ENCODE measurements at places on chromosomes 5 and 9.

DNA sequence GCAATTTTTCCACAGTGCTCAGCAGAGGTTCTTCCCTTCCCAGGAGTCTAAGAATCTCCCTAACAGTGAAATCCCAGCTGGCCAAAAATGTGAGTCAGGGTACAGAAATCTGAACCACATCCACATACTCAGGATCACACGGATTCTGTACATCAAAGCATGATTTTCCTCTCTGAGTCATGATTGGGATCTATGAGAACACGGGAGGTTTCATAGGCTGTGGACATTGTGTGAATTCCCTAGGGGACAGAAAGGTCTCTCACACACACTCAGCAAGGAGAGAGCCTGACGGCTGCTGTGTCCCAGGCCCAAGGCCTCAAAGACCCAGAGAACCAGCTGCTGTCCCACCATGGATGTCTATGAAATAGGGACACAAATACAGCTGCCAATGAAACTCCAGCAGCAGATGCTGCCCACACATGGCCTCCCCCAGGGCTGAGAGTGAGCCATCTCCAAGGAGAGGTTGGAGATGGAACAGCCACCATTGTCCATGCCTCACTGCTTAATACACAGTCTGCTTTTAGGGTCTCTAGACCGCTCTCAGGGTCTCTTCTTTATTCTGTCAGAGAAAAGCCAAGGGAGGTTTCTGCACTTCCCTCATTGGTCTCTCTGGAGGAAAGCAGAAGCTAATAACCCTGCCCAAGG, 102.7 kb downstream of the ADAMTS12 start:
- no peak for DNase-seq

DNA sequence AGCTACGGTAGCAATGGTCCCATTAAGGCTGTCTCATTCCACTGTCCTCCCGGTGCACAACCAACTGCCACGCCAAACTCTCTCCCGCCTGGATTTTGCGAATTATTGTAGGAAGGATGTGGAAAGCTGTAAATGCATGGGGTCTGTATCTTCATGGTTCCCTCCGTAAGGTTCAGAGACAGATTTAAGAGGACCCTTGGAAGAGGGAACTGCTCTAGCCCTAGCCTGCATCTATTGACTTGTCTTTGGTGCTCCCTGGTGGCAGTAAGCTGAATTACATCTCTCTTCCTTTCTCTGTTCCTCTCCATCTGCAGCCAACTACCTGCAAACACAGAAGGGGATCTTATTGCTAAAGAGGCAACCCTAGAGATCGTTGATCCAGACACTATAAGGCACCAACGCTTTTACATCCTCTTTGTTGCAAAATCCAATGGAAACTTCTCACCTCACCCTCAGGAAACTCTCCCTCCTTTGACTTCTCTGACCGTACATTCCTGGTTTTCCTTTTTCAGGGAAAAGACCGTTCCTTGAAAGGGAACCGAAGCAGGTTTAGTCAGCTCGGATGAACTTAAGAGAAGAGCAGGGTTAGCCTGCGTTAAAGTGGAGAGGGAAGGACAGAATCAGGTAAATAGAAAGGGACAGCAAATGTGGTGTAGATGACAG, 11.9 kb downstream of the CAPSL start:
- peak; percentile 46 for DNase-seq

DNA sequence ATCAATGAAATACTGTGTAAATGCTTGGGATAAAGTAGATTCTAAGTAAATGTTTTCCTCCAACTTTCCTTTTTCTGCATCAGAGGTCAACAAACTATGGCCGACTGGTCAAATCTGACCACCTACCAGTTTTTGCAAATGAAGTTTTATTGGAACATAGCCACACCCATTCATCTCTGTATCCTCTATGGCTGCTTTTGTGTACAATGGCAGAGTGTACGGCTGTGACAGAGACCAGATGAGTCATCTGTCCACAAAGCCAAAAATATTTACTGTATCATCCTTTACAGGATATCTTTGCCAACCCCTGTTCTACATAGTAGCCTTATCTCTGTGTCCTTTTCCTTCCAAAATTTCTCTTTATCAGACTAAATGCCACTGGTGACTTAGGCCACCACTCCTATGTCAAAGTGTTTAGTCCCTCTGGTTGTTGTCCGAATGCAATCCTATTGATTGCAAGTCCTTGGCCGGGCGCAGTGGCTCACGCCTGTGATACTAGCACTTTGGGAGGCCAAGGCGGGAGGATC, 218.4 kb upstream of the KLF4 start:
- no peak for DNase-seq

DNA sequence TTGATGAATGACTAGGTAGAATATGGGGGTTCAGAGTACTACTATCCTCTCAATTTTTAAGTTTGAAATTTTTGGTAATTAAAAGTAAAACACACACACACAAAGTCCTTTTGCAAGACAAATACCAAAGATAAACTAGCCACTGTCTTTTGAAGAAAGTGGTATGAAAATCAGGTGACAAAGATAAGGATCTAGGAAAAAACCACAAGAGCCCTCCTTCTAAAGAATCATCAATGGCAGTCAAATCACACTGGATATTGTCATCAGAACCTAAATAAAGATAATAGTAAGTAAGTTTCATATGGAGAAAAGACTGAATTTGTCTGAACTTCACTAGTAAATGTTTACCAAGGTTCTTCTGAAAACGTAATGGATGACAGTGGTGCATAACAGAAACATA, 30.5 kb upstream of the HK3 start:
- DNase-seq: no peak

DNA sequence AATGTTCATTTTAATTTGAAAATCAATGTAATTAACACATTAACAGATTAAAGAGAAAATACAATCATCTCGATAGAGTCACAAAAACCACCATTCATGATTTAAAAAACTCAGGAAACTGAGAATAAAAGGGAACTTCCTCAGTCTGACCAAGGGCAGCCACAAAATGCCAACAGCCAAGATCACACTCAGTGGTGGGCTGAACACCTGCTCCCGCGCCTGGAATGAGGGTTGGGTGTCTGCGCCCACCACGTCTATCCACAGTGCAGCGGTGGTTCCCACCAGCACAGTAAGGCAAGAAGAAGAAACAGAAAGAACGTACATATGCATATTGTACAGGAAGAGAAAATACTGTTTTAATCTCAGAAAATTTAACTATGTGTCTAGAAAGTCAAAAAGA, 11.7 kb upstream of the NSMF start:
- no peak for DNase-seq

DNA sequence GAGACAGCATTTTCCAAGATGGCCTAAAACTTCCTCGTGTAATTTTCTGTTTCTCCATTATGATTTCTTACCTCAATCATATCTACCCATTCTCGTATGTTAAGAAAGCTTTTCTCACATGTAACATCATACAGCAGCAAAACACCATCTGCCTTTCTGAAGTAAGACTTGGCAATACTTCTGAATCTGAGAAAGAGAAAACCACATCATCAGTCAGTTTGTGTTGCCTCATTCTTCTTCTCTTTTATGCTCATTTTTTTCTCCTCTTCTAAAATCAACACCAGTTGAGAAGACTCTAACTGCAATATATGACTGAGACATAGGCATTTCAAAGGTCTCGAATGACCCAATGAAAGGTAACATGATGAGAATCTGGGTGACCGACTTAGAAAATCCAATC, 66.0 kb downstream of the RASEF start:
- DNase-seq: no peak

GRCh38 chr5:168076561-168076991, 214.9 kb upstream of the WWC1 start:
- DNase-seq: no peak

DNA sequence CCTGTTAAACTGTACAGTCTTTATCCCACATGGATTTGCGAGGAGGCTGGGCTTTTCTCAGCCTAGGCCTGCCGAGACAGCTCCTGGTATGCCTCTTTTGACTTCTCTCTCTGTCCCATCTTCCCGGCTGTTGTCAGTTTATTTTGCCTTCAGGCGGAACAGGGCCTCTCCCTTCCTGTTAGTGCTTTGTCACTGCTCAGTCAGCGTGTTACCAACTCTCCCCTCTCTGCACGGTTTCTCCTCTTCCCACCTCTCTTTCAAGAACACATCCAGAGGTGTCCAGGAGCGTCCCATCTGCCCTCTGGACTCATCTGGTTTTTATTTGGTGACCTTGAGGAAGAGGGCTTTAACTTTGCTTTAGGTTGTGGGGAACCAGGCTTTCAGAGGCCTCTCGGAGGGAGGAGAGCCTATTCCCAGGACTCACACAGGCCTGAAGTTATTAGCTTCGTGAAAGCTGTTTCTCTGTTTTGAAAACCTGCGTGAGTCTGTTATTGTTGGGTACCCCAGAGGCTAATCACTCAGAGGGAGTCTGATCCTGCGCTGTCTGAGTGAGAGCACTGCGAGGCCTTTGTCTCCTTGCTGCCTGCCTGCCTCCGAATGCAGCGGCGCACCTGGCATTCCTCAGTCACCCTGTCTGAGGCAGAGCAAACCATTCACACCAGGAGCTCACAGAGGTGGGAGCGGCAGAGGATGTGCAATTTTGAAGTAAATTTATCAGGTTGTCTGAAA, 234.4 kb upstream of the MPDZ start:
- DNase-seq: no peak

GRCh38 chr5:122756264-122756911, 18.5 kb upstream of the SNX2 start:
- DNase-seq: no peak

DNA sequence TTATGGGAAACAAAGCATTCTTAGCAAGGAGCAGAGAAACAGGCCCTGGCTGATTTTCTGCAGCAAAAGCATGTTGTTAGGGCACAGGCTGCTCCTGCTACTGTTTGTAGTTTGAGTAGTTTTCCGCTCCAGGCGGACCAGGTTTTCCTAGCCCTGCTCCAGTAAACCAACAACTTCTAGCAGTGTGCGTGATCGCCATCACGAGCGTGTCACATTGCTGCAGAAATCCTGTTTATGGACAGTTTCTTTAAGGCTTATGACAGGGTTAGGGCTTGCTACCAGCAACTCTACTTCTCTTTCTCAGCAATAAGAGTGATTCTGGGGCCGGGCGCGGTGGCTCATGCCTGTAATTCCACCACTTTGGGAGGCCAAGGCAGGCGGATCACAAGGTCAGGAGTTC, 803.9 kb upstream of the CDH10 start:
- DNase-seq: no peak

DNA sequence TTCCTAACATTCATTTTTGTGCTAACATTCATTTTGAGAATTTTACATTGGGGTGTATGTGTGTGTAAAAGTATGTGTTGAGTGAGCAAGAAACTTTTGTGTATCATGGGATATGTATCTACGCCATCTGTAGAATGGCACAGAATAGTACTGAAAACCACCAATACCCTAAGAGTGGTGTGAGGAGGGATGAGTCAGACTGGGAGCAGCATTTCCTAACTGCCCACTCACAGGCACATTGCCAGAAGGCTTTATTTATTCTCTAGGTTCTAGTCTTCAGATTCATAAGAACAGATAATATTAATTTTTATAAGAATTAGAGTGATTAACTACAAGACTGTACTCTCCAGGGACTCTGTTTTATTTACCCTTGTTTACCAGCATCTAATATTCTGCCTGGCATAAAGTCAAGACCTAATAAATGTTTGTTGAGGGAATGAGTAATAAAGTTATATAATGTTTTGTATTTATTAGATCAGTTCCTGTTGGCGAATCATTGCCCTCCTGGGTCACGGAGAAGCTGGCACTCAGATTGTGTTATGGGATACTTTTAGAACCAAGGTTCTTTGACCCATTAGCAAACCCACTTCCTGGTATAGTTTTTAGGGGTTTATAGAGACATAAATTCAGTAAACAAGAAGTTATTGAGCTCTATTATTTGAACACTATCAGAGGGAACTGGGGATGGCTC, 159.1 kb upstream of the PPP2R2B start:
- no peak for DNase-seq

DNA sequence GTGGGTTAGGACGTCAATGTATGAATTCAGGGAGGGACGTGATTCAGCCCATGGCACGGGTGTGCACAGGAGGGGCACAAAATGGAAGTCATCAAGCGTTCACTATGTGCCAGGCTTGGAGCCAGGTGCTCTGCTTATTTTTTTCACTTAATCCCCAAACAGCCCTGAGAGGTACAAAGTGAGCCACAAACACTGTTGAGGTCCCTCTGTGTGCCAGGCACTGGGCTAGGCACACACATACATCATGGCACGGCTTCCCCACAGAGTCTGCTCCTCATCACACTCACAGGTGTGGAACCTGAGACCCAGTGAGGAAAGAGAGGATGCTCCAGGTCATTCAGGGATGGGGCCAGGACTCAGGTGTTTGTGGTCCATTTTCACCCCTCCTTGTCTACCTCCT, 68.1 kb downstream of the GALNT12 start:
- no peak for DNase-seq

GRCh38 chr9:130303613-130304055, 38.1 kb downstream of the HMCN2 start:
- DNase-seq: no peak

- DNase-seq: no peak
Observed at GRCh38 chr5:133387091-133387490, 225.2 kb downstream of the FSTL4 start.

DNA sequence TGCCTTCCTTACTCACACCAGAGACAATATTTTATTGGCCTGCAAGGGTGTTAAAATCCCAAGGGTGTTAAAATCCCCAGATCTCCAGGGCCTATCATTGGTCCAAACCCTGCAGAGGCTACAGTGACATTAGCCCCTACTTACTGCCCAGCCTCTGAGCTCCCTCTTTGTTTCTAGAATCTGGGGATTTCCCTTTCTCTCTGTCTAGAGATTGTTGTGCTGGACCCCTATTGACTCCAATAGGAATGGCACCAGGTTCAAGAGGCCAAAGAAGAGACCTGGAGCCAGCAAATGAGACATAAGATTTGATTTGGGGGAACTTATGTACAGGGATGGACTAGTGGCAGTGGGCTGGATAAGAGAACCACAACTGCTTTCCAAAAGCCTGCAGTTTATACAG, 53.3 kb upstream of the ZBED3 start:
- no peak for DNase-seq

GRCh38 chr5:175088963-175089362, 355.0 kb downstream of the DRD1 start:
- DNase-seq: no peak

DNA sequence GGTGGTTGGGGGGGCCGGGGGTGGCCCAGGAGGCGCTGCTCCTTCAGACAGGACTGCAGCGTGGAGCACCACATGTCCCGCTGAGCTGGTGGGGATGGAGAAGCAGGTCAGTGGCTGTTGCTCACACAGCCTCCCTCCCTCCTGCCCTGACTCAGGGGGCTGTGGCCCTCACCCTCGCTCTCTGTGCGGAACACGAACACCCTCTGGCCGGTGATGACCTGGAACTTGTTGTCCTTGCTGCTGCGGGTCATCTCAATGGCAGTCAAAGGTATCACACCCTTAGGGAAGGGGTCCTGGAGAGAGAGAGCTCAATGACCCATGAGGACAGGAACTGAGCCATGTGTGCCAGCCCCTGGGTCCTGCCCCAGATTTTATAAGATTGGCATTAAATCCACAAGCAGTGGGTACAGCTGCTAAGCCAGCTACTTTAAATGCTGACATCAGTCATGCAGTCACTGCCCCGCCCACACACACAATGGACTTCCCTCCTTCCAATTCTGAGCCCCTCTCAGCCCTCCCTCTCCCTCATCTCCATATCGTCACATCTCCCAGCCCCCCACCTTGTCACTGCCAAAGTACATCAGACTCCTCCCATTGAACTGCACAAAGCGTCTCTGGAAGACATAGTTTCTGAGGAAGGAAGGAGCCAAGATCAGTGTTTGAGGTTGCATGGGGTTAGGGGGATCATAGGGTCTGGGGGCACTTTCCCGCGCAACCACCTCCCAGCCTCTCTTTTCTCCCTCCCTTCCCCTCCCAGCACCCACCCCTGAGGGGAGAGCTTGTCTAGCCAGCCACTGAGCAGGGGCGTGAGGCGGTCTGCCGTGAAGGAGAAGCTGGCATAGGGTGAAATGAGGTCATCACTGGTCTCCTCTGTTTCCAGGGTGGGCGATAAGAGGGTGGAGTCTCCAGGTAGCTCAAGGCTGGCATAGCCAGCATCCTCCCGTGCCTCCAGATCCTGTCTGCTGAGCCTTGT, 8.9 kb downstream of the ARAP3 start:
- DNase-seq: no peak

All from stimulated activated CD4-positive, alpha-beta T cell treated with anti-CD3 and anti-CD28 coated beads, TNF-alpha, amount 100 ng/mL, for 1 hour (primary cell).